ENCODE measurements at places on chromosomes 7 and 10. TPM values are rescaled to one million over a fixed set of nuclear protein-coding genes. Genes with fewer than 3 reads are reported as not detected.

GRCh38 chr10:102648889-102649796, 4.9 kb downstream of the TRIM8 start:
- peak overlapping the region; percentile 94 for H3K27ac ChIP-seq
- peaks cover 32% of the 10 kb centered on the region for H3K4me1 ChIP-seq
- H3K36me3 ChIP-seq = peaks cover 14% of the 10 kb centered on the region
- H3K4me3 ChIP-seq = peak overlapping the region; percentile 98
- no peak for DNase-seq

GRCh38 chr7:42746214-42746613, 165.7 kb downstream of the C7orf25 start:
- H3K4me1 ChIP-seq = no peaks in the 10 kb centered on the region
- DNase-seq = no peak
- H3K27me3 ChIP-seq = no peaks in the 10 kb centered on the region
- no peak overlapping the region for H3K4me3 ChIP-seq

DNA sequence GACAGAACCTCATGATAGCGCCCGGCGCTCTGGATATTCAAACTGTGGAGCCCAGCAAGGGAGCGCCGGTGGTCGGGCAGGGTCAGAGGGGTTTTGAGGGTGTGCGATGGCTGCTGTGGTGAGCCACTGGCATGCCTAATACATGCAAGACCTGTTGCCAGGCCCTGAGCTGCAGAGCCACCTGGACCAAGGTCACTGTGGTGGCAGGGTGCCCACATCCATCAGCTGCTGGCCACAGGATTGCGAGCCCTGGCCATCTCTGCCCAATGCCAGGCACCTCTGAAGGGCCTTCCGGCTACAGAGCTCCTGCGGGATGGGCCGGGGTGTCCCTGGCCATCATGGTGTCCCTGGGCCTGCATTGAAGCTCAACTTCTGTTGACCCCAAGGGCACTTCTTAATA, 123.0 kb upstream of the TNRC18 start:
- DNase-seq = no peak
- no peak overlapping the region for H3K4me3 ChIP-seq
- H3K27ac ChIP-seq = no peak overlapping the region

DNA sequence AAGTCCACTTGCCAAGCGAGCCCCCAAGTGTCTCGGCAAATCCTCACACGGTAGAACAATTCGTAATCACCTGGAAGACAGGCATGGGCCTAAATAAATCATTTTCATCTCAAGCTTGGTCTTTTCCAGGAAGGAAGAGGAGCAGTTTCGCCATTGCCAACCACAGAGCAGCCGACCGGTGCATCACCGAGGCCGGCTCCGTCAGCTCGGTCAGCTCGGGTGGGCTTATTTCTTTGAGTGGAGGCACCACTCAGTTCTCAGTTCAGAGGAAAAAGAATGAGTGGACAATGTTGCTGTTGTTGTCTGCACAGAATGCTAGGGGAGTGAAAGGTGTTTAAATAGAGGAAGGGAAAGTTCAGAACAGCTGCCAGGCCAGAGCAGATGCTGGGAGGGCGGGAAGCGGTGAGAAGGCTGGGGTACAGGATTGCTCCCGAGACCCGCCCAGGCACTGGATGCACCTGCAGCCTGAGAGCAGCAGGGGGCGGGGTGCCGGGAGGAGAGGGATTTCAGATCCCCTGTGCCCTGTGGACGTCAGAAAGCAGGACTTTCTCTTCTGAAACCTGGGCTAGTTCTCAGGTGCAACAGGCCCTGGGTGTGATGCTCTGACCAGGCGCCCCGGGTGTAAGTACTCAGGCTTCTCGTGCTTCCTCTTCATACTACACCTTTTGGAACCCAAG, 17.7 kb upstream of the IGFBP3 start:
- H3K4me1 ChIP-seq = no peaks in the 10 kb centered on the region
- no peaks in the 10 kb centered on the region for H3K36me3 ChIP-seq
- no peak overlapping the region for H3K27ac ChIP-seq
- H3K4me3 ChIP-seq = no peak overlapping the region
- no peak for DNase-seq
- no peaks in the 10 kb centered on the region for H3K27me3 ChIP-seq

- no peaks in the 10 kb centered on the region for H3K36me3 ChIP-seq
- DNase-seq = no peak
- no peaks in the 10 kb centered on the region for H3K27me3 ChIP-seq
- no peak overlapping the region for H3K4me3 ChIP-seq
- no peaks in the 10 kb centered on the region for H3K4me1 ChIP-seq
Measured at GRCh38 chr7:74040791-74041520, 13.0 kb downstream of the ELN start.

DNA sequence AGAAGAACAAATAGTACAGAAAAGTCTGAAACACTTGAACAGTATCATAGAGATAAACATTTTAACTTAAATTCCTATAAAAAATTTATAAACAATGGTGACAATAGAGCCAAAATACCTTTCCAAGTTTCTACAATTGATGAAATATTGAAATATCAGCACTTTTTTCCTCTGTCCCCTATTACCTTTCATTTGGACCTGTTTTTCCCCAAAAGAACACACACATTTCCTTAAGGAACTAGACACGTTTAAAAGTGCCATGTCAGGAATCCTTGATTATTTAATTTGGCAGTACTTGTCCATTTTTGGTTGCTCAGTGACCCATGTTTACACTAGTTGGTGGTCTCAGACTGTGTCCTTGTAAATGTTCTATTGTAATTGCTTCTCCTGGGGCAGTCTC, 162.6 kb downstream of the CTNNA3 start:
- no peaks in the 10 kb centered on the region for H3K4me1 ChIP-seq
- no peaks in the 10 kb centered on the region for H3K27me3 ChIP-seq
- H3K27ac ChIP-seq = no peak overlapping the region
- no peaks in the 10 kb centered on the region for H3K36me3 ChIP-seq
- no peak overlapping the region for H3K4me3 ChIP-seq

- H3K36me3 ChIP-seq = peaks cover 1% of the 10 kb centered on the region
- no peak overlapping the region for H3K27ac ChIP-seq
- no peaks in the 10 kb centered on the region for H3K4me1 ChIP-seq
- DNase-seq = peak; percentile 91
Measured at GRCh38 chr10:116721547-116722392, 20.6 kb downstream of the HSPA12A start.

- no peak for DNase-seq
- H3K36me3 ChIP-seq = no peaks in the 10 kb centered on the region
- no peak overlapping the region for H3K27ac ChIP-seq
- H3K4me1 ChIP-seq = no peaks in the 10 kb centered on the region
- no peak overlapping the region for H3K4me3 ChIP-seq
Measured at GRCh38 chr10:124328477-124329220, 90.1 kb downstream of the OAT start.

DNA sequence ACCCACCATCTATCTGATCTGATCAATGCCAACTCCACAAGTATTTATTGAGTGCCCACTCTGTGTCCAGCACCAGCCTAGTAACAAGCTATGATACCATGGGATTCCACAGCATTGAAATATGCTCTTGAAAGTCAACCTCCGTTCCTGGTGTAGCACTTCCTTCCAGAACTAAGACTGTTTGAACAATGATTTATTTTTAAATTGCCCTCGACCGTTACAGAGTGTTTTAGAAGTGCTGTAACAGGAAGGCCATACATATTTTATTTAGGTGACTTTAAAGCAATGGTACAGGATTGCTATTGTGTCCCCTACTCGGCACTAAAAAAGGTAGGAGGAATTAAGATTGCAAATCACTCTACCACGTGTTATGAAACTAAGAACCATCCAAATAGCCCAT, 225.6 kb downstream of the TEX36 start:
- no peak overlapping the region for H3K27ac ChIP-seq
- no peaks in the 10 kb centered on the region for H3K36me3 ChIP-seq
- no peak for DNase-seq
- H3K4me3 ChIP-seq = no peak overlapping the region

- H3K4me1 ChIP-seq = no peaks in the 10 kb centered on the region
- no peak overlapping the region for H3K27ac ChIP-seq
- H3K36me3 ChIP-seq = no peaks in the 10 kb centered on the region
- H3K27me3 ChIP-seq = no peaks in the 10 kb centered on the region
- H3K4me3 ChIP-seq = no peak overlapping the region
Measured at GRCh38 chr10:59562126-59562525, 147.5 kb downstream of the SLC16A9 start.

GRCh38 chr10:73644015-73644743, 2.9 kb upstream of the MYOZ1 start:
- DNase-seq = peak; percentile 79
- H3K4me1 ChIP-seq = peaks cover 8% of the 10 kb centered on the region
- H3K36me3 ChIP-seq = no peaks in the 10 kb centered on the region
- no peak overlapping the region for H3K27ac ChIP-seq
- H3K4me3 ChIP-seq = no peak overlapping the region

DNA sequence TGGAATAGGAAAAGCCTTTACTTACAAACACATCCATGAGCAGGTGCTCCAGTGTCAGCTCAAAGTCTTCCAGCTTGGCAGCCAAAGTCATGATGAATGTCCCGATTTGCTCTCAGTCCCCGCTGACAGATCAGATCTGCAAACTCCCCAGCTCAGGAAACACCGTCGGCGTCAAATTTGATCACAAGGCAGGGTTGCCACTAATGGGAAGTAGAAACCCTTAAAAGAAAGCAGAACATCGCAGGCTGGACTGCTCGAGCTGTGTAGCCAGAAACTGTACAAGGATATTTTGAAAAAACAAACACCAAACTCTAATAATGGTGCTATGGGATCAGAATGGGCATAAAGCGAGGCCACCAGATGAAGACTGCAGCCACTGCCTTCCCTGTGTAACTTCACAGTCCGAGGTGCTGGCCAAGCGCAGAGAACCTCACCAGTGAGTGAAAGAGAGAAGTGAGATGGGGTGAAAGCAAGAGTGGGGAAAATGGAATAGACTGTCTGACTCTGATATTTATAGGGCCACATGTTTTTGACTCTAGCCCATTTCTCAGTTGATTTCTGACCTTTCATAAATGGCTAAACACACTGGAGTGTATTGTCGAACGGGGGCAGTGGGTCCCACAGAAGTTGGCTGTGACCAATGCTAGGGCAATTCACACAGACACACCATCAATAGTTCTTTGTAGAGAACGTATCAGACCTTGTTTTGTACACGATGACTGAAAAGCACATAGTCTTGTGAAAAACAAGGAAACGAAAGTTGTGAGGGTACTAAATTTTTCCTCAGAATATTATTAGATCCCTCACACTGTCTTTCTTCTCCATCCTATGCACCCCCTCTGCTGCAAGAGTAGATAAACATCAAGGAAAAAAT, 306.2 kb downstream of the FRMD4A start:
- no peak overlapping the region for H3K27ac ChIP-seq
- DNase-seq = no peak
- peaks cover 7% of the 10 kb centered on the region for H3K27me3 ChIP-seq

GRCh38 chr10:7474388-7474787, 63.6 kb upstream of the SFMBT2 start:
- no peak overlapping the region for H3K4me3 ChIP-seq
- DNase-seq = no peak
- H3K36me3 ChIP-seq = no peaks in the 10 kb centered on the region

GRCh38 chr7:130942211-130942964, 208.4 kb upstream of the KLF14 start:
- DNase-seq = peak; percentile 81
- H3K4me1 ChIP-seq = peaks cover 25% of the 10 kb centered on the region
- H3K27me3 ChIP-seq = no peaks in the 10 kb centered on the region

GRCh38 chr10:59508296-59508695, 145.9 kb upstream of the FAM13C start:
- no peaks in the 10 kb centered on the region for H3K4me1 ChIP-seq
- DNase-seq = peak; percentile 83
- H3K27ac ChIP-seq = no peak overlapping the region
- no peak overlapping the region for H3K4me3 ChIP-seq
- H3K36me3 ChIP-seq = no peaks in the 10 kb centered on the region

DNA sequence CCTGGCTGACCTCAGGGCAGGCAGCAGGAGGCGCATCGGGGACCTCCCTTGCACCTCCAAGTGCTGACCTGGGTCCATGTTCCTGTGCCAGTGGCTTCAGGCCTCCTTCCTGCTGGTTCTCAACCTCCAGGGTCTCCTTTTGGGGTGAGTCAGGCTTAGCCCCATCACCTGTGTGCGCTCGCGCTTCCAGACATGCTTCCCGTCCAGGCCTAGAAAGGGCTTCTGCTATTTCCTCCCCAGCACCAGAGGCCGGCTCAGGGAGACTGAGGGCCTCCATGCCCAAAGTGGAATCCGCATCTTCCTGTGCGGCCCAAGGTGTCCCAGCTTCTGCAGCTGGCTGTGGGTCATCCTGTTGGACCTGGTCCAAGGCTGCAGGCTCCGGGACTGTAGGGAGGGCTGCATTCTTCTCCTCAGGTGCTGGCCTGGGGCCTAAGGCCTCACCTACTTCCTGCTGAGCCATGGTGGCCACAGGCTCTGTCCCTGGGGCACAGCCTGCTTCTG, 5.9 kb downstream of the NACAD start:
- no peak overlapping the region for H3K4me3 ChIP-seq
- no peak for DNase-seq
- no peaks in the 10 kb centered on the region for H3K36me3 ChIP-seq
- H3K4me1 ChIP-seq = no peaks in the 10 kb centered on the region
- H3K27ac ChIP-seq = no peak overlapping the region
- H3K27me3 ChIP-seq = no peaks in the 10 kb centered on the region

GRCh38 chr10:8088504-8088903, 34.0 kb downstream of the GATA3 start:
- no peaks in the 10 kb centered on the region for H3K27me3 ChIP-seq
- no peak overlapping the region for H3K4me3 ChIP-seq
- H3K27ac ChIP-seq = no peak overlapping the region
- no peaks in the 10 kb centered on the region for H3K4me1 ChIP-seq
- no peaks in the 10 kb centered on the region for H3K36me3 ChIP-seq

- no peak overlapping the region for H3K4me3 ChIP-seq
- H3K4me1 ChIP-seq = peaks cover 4% of the 10 kb centered on the region
- H3K36me3 ChIP-seq = peaks cover 35% of the 10 kb centered on the region
- no peaks in the 10 kb centered on the region for H3K27me3 ChIP-seq
Measured at GRCh38 chr10:818010-818409, 113.5 kb downstream of the LARP4B start.

DNA sequence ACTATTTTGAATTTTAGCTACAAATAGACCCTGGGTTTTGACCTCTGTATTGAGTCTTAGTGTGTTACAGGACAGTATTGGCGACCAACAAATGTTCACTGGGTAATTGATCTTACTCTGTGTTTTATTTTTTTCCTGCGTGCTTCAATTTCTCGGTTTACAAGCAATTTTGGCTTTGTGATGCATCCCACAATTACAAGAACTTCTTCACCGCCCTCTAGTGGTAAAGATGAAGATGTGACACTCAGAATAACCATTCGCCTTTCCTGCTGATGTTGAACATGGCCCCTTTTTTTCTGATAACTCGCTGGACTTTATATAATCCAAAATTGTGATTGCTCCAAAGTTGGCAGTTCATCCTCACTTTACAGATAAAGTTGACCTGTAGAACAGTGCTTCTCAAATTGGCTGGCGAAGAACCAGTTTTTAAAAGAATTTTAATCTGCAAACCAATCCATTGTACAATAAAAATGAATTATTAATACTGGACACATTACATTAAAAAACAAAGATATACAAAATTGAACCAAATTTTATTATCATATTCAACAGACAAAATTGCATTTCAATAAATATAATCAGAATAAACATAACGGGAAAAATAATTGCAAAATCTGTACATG, 20.2 kb upstream of the SMC3 start:
- no peak overlapping the region for H3K4me3 ChIP-seq
- H3K4me1 ChIP-seq = no peaks in the 10 kb centered on the region
- H3K27me3 ChIP-seq = no peaks in the 10 kb centered on the region
- H3K36me3 ChIP-seq = no peaks in the 10 kb centered on the region

GALNT17 gene
- total RNA-seq = under 0.01 TPM

BICC1 gene
- total RNA-seq = 64.7 TPM

ACHE gene
- under 0.01 TPM for total RNA-seq

CYCS gene
- 25.7 TPM for total RNA-seq

NRG3 gene
- not detected for total RNA-seq

GRM8 gene
- total RNA-seq = not detected

OR9A2 gene
- not detected for total RNA-seq

BNIP3 gene
- 66.5 TPM for total RNA-seq

All from fibroblast of lung (primary cell).